Activated CD8-positive, alpha-beta memory T cell treated with anti-CD3 and anti-CD28 coated beads for 24 hours (primary cell): ENCODE measurements at places on chromosomes 3 and 15.

GRCh38 chr3:42247576-42248027 is 18.4 kb downstream of the CCK start:
- peak; percentile 82 for DNase-seq

GRCh38 chr3:53103397-53104296 is 26.6 kb downstream of the RFT1 start:
- no peak for DNase-seq

GRCh38 chr15:48395521-48396011 is 64.3 kb downstream of the DUT start:
- no peak for DNase-seq

- no peak for DNase-seq
Measured at GRCh38 chr3:129365296-129366136, 62.9 kb downstream of the EFCAB12 start.

DNA sequence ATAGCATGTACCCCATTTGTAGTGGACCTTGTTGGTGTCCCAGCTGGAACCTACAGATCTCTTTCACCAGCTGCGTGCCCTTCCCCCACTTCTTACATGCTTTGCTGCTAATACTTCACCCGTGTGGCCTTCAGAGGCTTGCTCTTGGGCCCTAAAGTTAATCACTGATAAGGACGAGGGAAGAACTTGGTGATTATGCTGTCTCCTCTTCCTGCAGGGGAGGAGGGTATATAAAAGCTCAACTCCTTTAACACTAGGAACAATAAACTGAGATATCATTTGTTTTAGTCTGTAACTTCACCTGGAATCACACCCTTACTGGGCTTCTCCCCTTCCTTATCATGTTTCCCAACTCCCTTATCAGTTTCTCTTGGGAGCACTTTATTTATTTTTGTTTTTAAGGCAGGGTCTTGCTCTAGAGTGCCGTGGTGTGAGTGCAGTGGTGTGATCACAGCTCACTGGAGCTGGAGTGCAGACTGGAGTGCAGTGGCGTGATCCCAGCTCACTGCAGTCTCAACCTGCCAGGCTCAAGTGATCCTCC is 43.2 kb upstream of the PIK3R4 start:
- DNase-seq, result no peak

GRCh38 chr15:70605606-70606410 is 157.6 kb downstream of the UACA start:
- DNase-seq, result no peak

DNA sequence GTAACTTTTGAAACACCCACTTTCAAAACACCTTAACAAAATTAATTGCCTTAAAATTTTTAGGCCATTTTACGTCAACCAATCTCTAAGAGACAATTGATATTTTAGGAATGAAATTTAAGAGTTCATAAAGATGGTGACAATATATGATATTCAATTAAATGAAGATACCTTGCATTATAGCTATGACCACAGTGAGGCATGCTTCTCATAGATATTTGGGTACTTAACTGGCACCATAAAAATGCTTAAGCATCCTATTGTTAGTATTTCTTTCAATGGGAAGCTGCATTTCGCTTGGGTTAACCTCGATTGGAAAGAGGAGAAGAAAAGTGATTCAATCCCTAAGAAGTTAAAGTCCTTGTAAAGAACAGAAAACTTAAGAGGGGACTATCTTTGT is 209.0 kb downstream of the GAP43 start:
- DNase-seq, result no peak
